Bronchial epithelial cell (primary cell): ENCODE measurements at places on chromosomes 16 and 17. TPM values are rescaled to one million over a fixed set of nuclear protein-coding genes. Genes with fewer than 3 reads are reported as not detected.

FSCN2 gene
- total RNA-seq = 1.2 and 1.3 TPM in 2 replicates

DNA sequence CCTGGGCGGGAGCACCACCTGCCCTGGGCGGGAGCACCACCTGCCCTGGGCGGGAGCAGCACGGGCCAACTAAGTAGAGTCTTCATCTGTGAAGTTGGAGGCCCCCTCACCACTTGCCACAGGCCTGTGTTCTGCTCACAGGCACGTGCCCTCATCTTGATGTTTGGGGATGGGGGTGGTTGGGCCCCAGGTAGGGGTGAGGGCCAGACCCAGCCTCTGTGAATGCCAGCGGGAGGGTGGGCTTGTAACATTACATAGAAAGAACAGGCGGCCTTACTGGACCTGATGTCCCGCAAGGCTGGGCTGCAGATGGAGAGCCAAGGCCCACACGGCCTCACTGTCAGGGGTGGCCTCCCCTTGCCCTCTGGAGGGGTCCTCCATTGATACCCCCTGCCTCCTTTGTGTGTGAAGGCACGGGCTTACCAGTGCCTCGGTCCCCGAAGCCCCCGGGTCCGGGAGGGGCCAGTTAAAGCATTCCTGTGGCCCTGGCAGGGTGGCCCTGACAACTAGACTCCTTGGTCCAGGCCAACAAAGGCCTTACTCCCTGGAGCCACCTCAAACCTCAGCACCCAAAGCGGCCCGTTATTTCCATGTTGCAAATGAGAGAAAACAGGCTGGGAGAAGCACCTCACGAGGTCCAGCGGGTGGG, 1.1 kb upstream of the SLC16A3 start:
- DNase-seq = no peak

- DNase-seq = no peak
Observed at GRCh38 chr17:5201011-5201410, 9.3 kb upstream of the ZNF594 start.

DNA sequence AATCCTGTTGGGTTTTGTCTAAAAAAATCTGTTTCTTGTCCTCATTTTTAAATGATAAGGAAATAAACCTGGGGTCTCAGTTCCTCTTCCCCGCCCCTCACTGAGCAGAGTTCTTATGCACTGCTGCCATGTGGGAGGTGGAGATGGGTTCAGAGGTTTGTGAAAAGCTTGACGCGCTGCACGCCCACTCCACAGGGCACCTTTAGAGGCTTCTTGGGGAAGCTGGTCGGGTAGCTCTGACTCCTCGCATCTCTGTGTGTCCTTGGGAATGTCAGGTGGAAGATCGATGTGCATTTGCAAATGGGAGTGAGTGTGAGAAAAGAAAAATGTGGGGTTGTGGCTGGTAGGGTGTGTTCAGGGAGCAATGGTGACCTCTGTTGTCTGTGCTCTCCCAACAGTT, 4.7 kb upstream of the ZNHIT3 start:
- no peak for DNase-seq

DNA sequence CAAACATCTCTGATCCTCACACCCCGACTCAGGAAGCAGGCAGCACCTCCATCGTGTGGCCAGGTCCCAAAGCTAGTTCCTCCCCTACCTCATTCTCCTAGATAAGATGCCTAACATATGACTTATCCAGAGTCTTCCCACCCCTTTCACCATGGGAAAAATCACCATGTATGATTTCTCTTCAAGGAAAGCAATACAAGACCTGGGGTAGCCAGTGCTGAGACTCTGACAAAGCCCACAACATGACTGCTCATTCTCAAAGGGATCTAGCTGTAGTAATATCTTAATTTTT, 45.1 kb downstream of the CMTM4 start:
- no peak for DNase-seq

DNA sequence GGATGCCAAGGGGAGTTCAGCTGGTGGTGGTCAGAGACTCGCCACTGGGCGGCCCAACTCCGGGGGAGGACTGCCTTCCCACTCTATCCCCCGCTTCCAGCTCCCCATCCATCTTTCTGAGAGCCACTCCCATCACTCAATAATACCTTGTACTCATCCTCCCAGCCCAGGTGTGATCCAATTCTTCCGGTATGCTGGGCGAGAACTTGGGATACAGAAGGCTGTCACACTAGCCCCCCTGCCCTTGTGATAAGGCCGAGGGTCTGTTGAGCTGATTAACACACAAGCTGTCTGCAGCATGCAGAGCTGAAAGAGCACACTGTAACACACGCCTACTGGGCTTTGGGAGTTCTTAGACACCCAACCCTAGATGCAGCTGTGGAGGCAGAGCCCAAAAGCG, 460.4 kb upstream of the EEF2KMT start:
- DNase-seq = no peak

GRCh38 chr17:41518031-41518430, 659 bp downstream of the KRT15 start:
- DNase-seq = peak; percentile 42
